Mucosa of gallbladder (tissue), 1 donor: ENCODE measurements at places on chromosomes 13 and 19. TPM values are rescaled to one million over a fixed set of nuclear protein-coding genes. Genes with fewer than 3 reads are reported as not detected.

DNA sequence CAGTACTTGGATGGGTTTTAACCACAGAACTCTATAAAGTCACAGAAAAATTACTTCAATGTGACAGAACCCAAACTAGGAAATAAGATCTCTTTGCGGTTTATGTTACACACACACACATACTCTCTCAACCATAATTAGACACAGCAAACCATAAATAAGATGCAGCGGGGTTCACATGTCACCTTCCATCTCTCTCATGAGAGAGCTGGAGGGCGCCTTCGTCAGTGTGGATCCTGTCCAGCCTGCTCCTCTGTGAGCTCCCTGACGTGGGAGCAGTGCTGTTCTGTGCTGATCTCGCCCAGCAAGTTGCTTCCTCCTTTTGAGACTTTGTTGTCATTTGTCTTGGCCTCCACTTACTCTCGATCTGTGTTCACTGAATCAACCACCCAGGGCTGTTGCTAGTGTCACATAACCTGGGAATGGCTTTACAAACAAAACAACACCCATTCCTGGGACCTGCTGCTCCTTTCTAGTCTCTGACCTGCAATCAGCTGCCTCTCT is 204.9 kb upstream of the KL start:
- no peak for DNase-seq

- DNase-seq, result no peak
Observed at GRCh38 chr13:98781045-98781444, 28.6 kb upstream of the SLC15A1 start.

GRCh38 chr19:37718304-37718703 is 1.3 kb downstream of the ZNF607 start:
- DNase-seq, result no peak

DNA sequence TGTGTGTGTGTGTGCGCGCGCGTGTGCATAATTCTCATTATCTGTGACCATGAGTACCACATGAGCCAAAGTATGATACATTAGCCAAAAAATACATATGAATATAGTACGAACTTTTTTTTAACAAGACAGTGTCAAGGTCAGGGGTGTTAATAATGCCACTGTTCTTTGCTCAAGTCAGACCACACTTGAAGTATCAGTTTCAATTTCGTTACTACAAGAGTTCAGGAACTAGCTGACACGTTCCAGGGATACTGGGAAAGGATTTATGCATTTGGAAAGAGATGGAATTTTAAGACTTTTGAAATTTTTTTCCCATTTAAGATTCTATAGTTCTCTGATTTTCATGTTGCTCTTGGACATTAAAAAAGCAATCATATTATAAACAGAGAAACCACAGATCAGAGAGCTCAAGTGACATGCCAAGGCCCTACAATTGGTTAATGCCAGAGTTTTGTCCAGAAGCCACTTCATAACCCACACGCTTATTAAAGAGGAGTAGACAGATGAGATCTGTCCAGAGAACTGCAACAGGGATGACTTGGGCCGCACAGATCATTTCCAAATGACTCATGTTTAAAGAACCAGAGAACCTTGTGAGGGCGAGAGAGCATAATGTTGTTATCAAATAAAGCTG is 718.8 kb upstream of the SGCG start:
- no peak for DNase-seq

DNA sequence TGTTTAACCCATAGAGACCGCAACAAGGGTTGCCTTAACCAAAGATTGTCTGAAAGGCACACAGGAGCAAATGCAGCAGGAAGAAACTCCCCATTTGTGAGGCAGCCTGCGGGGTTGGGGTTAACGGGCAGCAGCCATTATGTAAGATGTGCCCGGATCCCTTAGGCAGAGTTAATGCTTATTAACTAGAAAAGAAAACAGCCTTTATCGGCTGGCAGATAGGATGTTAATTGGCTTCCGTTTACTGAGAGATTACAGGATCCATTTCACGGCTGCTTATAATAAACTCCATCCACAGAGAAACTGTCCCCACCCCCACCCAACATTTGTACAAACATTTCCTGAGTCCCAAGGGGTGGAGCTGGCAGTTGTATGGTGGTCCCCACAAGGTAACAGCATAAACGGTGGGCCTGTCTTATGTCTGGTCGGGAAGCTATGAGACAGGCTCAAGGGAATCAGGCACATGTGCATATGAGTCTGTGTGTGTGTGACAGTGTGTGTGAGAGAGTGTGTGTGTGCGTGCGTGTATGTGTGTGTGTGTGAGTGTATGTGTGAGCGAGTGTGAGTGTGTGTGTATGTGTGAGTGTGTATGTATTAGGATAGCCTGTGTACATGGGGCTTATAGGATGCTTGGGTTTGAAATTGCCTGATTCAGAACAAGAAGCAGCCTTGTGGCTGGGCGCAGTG is 10.5 kb downstream of the SLC25A42 start:
- no peak for DNase-seq

GRCh38 chr19:47113850-47114651 is 475 bp upstream of the ZC3H4 start:
- no peak for DNase-seq

GRCh38 chr13:99080131-99080530 is 102.3 kb upstream of the DOCK9 start:
- DNase-seq, result no peak

GRCh38 chr13:36915896-36916640 is 4.0 kb downstream of the SMAD9 start:
- no peak for DNase-seq

DNA sequence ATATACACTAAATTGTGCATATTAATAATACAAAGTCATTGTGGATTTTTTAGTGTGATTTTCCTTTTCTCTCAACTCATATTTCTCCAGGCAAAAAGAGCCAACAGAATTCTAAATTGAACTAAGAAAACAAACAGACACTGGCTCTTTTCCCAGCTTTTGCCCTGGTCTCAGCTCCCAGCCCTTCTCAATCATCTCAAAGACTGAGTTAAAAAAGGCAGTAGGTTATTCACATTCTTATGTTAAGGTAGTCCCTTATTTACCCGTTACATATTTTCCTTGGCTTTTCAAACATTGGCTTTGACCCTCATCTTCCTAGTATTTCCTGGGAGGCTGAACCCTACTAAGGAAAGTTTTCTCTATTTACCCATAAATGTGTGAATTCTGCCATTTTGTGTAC is 753.6 kb downstream of the LIG4 start:
- no peak for DNase-seq

- DNase-seq, result no peak
Observed at GRCh38 chr13:42039457-42039945, 8.9 kb upstream of the DGKH start.

DNA sequence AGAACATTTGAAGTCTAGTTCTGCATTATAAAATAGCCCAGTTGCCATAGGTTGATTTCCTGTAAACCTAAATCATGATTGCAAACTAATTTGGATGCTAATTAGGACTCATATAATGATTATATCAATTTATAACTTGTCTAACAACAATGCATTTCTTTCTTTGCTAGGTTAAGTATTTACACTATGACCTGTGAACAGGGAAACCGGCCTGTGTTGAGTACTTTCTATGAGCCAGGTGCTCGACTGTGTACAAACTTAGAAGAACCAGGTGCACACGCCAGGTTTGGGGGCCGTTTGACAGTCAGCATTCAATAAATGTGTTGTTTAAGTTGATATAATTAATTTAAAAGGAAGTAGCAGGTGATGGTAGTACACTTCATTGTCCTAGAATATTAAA is 203.1 kb downstream of the TM9SF2 start:
- no peak for DNase-seq

- DNase-seq, result no peak
Observed at GRCh38 chr19:58545286-58546018, 1.6 kb downstream of the TRIM28 start.

- DNase-seq, result no peak
Observed at GRCh38 chr13:82657471-82657870, 1224.8 kb downstream of the SLITRK1 start.

GRCh38 chr19:2302319-2303210 is 5.4 kb downstream of the LINGO3 start:
- peak; percentile 26 for DNase-seq

The PEX11G gene
- total RNA-seq, result 8.2 TPM

The KATNAL1 gene
- total RNA-seq, result 16.4 TPM

The LRP3 gene
- total RNA-seq, result 25.7 TPM

The ZNF667 gene
- total RNA-seq, result 9.4 TPM

The PRTN3 gene
- not detected for total RNA-seq

The PABPC3 gene
- total RNA-seq, result 0.14 TPM

The ZIC5 gene
- total RNA-seq, result 0.03 TPM
